ENCODE measurements at places on chromosomes 4 and X. TPM values are rescaled to one million over a fixed set of nuclear protein-coding genes. Genes with fewer than 3 reads are reported as not detected.

VEGFD gene
- not detected for polyA plus RNA-seq

TXK gene
- 0.16 TPM for polyA plus RNA-seq

DNA sequence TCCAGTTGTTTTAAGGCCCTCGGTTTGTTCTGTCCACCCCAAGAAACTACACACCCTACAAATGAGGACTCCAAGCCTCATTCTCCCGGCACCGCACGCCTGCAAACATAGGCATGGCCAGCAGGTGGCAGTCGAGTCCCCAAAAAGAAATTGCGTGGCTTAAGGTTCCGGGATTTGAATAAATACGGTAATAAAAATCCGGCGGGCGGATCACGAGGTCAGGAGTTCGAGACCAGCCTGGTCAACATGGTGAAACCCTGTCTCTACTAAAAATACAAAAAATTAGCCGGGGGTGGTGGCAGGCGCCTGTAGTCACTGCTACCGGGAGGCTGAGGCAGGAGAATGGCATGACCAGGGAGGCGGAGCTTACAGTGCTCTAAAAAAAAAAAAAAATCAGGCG is 21.8 kb upstream of the CSF2RA start:
- DNase-seq: peak; percentile 44

GRCh38 chr4:48499551-48500066 is 9.6 kb downstream of the ZAR1 start:
- DNase-seq: no peak

DNA sequence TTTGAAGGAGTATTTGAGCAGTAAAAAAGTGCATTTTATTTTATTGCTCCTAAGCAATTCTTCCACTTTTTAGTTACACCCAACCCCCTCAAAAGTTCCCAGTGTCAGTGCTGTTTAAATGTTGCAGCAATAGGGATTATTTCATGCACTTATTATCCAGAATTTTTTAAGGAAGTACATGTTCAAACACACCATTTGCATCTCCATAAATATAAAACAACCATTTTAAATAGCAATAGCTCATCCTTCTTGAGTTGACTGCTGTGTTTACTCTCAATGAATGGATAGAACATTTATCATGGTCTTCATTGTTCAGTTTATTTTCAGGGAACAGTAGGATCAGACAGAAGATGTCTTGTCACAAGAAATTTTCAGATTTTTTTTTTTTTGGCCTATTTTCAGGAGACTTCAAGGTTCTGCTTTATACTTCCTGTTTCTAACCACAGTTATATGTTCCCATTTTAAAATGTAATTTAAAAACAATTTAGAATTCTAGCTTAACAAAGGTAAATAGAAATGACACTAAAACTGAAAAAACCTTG is 171.9 kb downstream of the TMA16 start:
- no peak for DNase-seq

GRCh38 chr4:146545102-146545501 is 23.4 kb upstream of the SLC10A7 start:
- DNase-seq: peak; percentile 53

- DNase-seq: no peak
Observed at GRCh38 chrX:46634577-46634976, 61.0 kb downstream of the CHST7 start.

MAMLD1 gene
- polyA plus RNA-seq: 0.12 TPM

CDS1 gene
- 0.15 TPM for polyA plus RNA-seq

DNA sequence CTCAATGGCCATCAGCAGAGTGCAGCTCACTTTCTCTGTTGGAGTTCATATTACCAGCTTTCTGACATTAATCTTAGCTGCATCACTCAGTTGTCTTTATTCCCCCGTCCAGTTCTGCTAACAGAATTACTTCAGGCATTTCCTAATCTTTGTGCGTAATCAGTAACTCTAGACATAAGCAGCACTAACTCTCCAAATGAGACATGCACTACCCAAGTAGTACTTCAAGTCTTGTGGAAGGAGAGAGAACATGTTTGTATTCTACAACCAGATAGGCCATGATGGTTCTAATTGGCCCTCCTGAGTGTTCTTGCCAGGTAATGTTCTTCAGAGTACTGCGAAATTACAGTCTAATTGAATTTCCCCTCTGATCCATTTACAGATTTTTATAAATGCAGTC is 448.5 kb upstream of the RPS6KA3 start:
- no peak for DNase-seq

GCNA gene
- 1.5 TPM for polyA plus RNA-seq

SRD5A3 gene
- 14.1 TPM for polyA plus RNA-seq

DNA sequence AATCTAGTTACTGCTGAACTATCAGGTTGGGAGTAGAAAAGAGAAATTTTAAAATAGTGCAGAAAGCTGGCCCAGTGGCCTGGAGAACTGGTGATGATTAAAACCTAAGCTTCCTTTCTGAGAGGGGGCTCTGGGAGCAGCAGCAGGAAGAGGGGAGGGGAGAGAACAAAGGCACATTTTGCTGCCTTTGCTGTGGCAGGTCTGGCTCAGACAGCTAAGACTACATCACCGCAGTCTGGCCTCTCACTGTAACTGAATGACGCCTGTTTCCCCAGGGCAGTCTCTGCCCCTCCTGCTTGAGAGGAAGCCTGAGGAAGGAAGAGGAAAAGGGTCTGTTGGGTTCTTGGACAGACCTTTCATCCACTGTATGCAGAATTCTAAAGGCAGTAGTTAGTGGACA is 148.5 kb downstream of the FRAS1 start:
- no peak for DNase-seq
